ENCODE measurements at places on chromosomes 16 and 17.

DNA sequence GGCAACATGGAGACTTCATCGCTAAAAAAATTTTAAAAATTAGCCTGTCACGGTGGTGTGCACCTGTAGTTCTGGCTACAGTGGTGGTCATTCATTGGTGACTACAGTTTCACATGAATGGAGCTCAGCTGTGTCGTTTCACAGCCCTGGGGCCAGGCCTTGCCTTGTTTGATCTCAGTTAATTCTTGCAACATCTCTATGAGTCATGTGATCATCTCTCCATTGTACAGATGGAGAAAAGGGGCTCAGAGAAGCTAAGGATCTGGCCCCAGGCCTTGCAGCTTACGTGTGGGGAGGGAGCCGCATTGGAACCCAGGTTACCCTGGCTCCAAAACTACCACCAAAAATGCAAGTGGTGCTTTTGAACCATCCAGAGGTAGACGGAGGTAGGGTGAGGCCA is 49.4 kb downstream of the GDE1 start:
- DNase-seq = no peak

DNA sequence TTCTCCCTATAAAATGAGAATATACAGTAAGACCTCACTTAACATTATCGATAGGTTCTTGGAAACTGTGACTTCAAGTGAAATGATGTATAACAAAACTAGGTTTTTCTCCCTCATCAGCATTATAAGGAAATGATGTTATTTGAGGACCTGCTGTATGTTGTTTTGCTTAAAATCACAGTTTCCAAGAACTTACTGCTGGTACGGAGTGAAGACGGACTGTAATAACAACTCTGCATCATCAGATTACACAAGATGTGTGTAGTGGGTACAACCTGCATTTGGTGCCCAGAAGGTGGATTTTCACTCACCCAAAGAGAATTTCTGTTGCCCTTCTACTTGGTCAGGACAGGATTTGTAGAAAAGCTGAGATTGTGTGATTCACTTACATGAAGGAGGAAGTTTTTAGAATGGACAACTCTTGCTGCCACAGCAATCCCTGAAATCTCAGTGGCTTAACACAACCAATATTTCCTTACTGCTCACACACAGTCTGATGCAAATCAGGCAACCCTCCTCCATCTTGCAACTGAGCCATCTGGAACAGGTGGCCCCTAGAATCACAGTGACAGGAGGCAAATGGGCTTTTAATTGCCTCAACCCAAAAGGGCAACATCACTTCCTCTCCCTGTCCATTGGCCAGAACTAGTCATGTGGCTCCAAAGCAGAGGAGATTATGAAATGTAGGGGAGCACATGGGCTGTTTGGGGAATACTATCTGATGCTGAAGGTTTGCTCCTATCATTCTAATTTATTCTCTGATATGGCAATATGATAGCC is 67.6 kb upstream of the CACNG5 start:
- no peak for DNase-seq

GRCh38 chr16:79250502-79251098 is 349.9 kb downstream of the MAF start:
- no peak for DNase-seq

DNA sequence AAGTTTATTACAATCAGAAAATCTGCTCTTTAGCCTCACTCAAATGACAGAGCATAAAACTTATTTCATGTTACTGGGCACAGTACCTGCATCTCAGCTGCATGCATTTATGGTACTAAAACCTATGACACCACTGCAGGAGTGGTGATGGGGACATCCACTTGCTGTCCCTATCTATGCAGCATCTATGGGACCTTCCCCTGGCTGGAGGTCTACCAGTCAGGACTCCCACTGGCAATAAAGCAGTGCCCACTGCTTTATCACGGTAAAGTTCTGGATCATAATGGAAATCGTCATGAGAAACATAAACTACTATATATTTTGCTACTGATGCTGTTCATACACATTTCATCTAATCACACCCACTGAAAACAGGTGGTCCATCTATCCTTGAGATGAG is 26.2 kb downstream of the NSMCE1 start:
- no peak for DNase-seq

DNA sequence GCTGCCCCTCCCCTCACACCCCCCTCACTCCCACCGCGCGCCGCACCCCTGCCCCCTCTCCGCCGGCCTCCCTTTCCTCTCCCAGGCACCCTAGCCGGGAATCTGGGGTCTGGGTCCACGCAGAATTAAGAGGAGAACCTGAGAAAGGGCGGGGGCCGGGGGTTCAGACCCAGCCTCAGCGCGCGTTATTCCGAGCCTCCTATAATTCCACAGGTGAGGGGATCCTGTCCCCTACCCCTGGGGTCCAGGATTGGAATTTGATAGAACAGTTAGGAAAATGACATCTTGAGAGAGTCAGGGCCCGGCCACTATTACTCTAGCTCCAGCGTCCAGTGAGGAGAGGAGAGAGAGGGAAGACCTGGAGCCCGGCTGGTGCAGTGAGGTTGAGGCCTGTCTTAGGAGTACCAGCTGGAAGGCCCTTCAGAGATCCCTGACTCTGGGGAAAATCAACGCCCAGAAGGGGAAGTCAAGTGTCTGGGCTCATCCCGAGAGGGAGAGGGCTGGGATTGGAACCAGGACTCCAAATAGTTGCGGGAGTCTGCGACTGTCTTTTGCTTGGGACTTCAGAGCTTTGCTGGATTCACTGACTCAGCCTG is 17.3 kb downstream of the GRB7 start:
- no peak for DNase-seq

- DNase-seq = no peak
Measured at GRCh38 chr17:16922386-16923096, 49.4 kb downstream of the TNFRSF13B start.

DNA sequence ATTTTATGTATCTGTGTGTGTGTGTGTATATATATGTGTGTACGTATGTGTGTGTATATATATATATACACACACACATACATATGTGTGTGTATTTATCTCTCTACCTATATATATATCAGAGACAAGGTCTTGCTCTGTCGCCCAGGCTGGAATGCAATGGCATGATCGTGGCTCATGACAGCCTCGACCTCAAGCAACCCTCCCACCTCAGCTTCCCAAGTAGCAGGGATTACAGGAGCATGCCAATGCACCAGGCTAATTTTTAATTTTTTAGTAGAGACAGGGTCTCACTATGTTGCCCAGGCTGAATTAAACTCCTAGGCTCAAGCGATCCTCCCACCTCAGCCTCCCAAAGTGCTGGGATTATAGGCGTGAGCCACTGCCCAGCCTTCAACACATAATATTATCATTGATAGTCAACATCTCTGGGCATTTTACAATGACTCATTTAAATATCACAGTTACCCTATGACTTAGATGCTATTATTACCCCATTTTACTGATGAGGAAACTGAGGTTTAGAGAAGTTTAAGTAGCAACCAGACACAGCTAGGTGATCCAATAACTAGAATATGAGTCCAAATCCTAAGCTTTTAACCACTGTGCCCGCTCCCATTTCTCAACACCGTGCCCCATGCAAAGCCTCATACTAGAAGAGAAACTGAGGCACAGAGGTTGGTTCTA is 24.3 kb downstream of the G6PC3 start:
- no peak for DNase-seq

DNA sequence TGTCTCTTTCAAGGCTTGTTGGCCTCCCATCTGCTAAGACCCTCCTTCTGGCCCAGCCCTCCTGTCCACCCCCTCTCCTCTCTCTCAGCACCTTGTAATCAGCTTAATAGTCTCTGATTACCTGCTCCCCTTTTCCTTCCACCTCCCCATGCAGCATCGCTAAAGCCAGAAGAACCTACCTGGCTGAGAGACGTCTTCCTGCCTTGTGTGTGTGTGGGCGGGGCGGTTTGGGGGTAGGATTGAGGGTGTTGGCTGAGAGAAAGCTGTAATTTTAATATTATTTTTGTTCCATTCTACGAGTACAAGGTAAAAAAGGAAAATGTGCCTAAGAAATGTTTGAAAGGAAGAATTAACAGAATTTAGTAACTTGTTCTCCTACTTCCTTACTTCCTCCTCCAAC is 3.4 kb downstream of the DNAH9 start:
- DNase-seq = no peak

DNA sequence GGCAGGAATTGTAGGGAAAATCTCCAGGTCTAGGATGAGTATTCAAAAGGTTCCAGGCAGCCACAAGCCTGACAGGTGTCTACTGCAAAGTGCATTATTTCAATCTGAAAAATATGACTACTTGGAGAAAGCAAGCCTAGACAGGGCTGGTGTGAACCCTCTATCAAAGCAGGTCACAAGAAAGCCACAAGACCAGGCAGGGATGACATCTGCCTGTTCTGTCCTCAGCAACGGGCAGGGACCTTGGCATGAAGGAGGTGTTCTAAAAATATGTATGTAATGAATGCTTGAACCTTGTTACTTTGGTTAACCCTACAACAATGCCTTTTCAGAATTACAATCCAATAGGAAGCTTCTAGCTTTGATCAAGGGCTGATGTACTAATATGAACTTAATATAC is 1.2 kb upstream of the COX6A2 start:
- DNase-seq = no peak

- DNase-seq = no peak
Measured at GRCh38 chr16:9256196-9256595, 164.8 kb downstream of the HAPSTR1 start.

- no peak for DNase-seq
Measured at GRCh38 chr17:76495663-76496400, 5.4 kb downstream of the RHBDF2 start.

DNA sequence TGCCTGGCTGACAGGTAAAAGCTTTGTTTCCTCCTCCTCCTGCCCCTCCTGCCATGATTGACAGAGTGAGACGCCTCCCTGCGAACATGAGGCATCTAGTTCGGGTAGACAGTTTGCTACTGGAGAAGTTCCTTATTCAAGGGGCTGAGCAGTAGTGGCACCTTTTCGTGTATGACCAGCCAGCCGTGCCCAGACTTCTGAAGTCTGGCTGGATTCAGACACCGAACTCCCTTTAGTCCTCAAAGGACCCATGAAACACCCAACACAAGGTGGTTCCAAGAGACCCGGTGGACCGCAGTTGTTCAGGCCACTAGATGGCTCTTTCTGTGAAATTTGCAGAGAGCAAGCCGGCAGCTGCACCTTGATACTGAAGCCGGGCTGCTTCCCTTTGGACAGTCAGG is 192.8 kb downstream of the XYLT1 start:
- DNase-seq = no peak

DNA sequence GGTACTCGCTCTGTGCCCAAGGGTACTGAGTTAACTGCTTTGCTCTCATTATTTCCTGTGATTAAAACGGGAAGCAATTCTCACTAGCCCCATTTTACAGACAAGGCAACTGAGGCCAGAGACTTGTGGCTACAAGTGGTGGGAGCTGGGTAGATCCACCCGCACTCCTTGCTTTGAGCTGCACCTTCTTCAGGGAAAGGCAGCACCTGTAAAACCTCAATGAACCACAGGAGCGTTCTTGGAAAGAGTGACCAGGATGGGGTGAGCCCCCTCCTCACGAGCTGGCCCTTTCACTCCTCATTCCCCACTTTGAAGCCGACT is 80.0 kb downstream of the TIMM22 start:
- DNase-seq = no peak

- DNase-seq = no peak
Measured at GRCh38 chr16:15547768-15548096, 95.2 kb downstream of the MARF1 start.

DNA sequence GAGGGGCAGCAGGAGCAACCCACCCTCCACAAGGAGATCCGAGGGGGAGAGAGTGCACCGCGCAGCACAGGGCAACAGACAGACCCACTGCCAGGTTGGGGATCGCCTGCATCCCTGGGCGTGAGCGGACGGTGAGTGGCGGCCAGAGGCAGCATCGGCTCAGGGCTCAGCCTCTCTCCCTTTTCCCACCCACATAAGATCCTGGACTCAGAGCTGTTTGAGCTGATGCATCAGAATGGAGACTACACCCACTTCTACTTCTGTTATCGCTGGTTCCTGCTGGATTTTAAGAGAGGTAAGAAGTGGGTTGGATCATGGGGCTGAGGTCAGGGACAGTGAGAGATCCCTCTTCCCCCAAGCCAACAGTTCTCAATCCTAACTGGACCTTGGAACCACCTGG is 23.2 kb downstream of the MNT start:
- DNase-seq = no peak
